Activated CD8-positive, alpha-beta memory T cell treated with anti-CD3 and anti-CD28 coated beads, Interleukin-2, amount 10 ng/mL, durations not matched to agents 7 days and 5 days (primary cell): ENCODE measurements at places on chromosomes 3 and 15. TPM values are rescaled to one million over a fixed set of nuclear protein-coding genes. Genes with fewer than 3 reads are reported as not detected.

MYO5C gene
- total RNA-seq, result 0.94 TPM

VPS8 gene
- total RNA-seq, result 71.7 TPM

DNA sequence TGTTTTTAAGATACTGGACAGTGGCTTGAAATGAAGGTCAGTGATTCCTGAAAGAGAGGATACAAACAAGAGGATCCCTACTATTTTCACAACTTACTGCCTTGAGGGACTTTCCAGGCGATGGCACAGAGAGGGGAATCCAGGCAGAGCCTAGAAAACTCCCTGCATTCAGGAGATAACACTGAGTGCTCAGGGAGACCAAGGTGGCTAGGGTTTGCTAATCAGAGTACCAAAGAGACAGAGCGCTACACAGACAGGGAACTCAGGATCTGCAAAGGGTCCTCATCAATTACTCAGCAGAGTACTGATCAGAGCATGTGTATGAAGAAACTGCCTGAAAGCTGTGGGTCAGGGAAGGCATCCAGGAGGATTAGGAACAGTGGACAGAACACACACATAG lies 11.7 kb upstream of the MRPS22 start:
- H3K27ac ChIP-seq, result no peak overlapping the region
- H3K36me3 ChIP-seq, result no peaks in the 10 kb centered on the region
- peaks cover 41% of the 10 kb centered on the region for H3K27me3 ChIP-seq
- no peak overlapping the region for H3K4me3 ChIP-seq

DNA sequence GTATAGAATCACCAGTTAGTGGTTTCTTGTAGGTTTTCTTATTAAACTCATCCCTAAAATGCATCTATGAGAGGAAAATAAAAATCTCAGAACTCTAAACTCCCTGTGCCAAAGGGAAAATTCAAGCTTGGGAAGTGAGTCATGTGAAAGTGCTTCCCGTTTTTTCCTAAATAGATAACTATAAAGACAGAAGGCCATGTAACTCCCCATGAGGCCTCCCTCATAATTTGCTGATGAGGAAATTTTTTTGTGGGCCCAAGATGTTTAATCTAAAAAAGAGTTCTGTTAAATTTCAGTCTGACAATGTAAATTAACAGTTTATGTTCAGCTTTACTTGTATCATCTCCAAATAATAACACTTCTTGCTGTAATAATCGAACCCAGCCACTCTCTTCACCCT lies 1273.9 kb downstream of the OTOL1 start:
- DNase-seq, result no peak
- H3K27me3 ChIP-seq, result no peaks in the 10 kb centered on the region
- H3K27ac ChIP-seq, result no peak overlapping the region
- no peak overlapping the region for H3K4me3 ChIP-seq
- no peaks in the 10 kb centered on the region for H3K36me3 ChIP-seq
- no peaks in the 10 kb centered on the region for H3K4me1 ChIP-seq

DNA sequence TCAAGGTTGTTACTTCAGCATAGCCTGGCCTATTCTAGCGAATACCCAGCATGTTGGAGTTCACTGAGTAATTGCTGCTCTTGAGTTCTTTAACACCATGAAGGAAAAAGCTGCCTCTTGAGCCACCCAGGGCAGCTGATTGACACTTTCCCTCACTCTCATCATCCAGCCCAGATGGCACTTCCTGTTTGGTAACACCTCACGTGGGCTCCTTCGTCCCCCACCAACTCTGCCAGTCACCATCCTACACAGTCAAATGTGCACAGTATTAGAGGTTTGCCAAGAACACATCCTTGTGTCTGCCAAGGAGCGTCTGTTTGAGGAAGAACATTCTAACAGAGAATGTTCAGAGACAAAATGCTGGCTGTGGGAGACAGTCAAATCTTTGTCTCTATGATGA lies 266.3 kb downstream of the RPLP1 start:
- H3K36me3 ChIP-seq, result peaks cover 10% of the 10 kb centered on the region
- DNase-seq, result peak; percentile 55

HYAL1 gene
- 0.15 TPM for total RNA-seq

DNA sequence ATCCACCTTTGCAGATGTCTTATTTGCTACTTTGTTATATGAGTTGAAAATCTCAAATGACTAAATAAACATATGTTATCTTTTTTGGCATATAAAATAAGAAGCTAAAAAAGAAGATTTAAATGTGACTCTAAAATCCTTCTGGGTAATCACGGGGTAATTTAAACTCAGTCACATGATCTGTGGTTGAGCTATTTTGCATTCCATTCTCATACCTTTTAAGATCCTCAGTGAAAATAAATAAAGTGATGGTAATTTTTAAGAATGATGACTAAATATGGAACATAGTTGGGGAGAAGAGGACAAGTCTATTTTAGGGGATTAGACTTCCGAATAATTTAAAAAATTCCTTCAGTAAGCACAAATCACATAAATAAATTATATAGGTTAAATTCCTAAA lies 1076.8 kb downstream of the TUSC7 start:
- H3K27ac ChIP-seq, result no peak overlapping the region
- no peak for DNase-seq
- no peaks in the 10 kb centered on the region for H3K36me3 ChIP-seq
- H3K4me1 ChIP-seq, result no peaks in the 10 kb centered on the region
- no peaks in the 10 kb centered on the region for H3K27me3 ChIP-seq

GRCh38 chr3:48950051-48950450 lies 31.4 kb downstream of the ARIH2 start:
- H3K4me1 ChIP-seq, result peaks cover 31% of the 10 kb centered on the region
- no peaks in the 10 kb centered on the region for H3K27me3 ChIP-seq
- no peak overlapping the region for H3K27ac ChIP-seq
- DNase-seq, result no peak
- no peak overlapping the region for H3K4me3 ChIP-seq

DNA sequence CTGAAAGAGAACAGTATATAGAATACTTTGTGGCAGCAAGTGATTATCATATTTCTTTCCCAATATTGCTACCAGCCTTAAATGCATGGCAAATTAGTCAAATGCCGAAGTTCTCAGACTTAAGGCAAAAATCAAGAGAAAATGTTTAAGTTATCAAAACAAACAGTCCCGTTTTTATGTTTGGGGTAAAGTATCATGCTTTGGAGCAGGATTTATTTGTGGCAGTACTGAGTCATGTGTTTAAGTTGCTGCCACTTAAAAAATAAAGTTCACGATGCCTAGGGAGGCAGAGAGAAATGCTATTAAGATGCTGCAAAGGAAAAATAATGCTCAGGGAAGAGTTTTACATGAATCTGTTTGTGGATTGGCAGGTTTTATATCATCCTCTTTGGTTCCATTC lies 417.4 kb upstream of the MDFIC2 start:
- H3K27me3 ChIP-seq, result peaks cover 17% of the 10 kb centered on the region
- H3K4me3 ChIP-seq, result no peak overlapping the region
- no peaks in the 10 kb centered on the region for H3K36me3 ChIP-seq
- no peaks in the 10 kb centered on the region for H3K4me1 ChIP-seq
- H3K27ac ChIP-seq, result no peak overlapping the region

SENP8 gene
- 1.4 TPM for total RNA-seq

ARIH1 gene
- 143 TPM for total RNA-seq

- H3K4me1 ChIP-seq, result peaks cover 7% of the 10 kb centered on the region
- H3K27ac ChIP-seq, result no peak overlapping the region
- DNase-seq, result no peak
- H3K4me3 ChIP-seq, result no peak overlapping the region
- no peaks in the 10 kb centered on the region for H3K27me3 ChIP-seq
- peaks cover 17% of the 10 kb centered on the region for H3K36me3 ChIP-seq
Observed at GRCh38 chr3:56838448-56838847, 36.7 kb upstream of the ARHGEF3 start.

- DNase-seq, result no peak
- H3K27me3 ChIP-seq, result peaks cover 5% of the 10 kb centered on the region
- no peak overlapping the region for H3K27ac ChIP-seq
- no peaks in the 10 kb centered on the region for H3K36me3 ChIP-seq
- no peaks in the 10 kb centered on the region for H3K4me1 ChIP-seq
- H3K4me3 ChIP-seq, result no peak overlapping the region
Observed at GRCh38 chr15:25972141-25972675, 109.1 kb upstream of the ATP10A start.
